Breast epithelium (tissue), 4 donors: ENCODE measurements at places on chromosomes 1 and 21. TPM values are rescaled to one million over a fixed set of nuclear protein-coding genes. Genes with fewer than 3 reads are reported as not detected.

DNA sequence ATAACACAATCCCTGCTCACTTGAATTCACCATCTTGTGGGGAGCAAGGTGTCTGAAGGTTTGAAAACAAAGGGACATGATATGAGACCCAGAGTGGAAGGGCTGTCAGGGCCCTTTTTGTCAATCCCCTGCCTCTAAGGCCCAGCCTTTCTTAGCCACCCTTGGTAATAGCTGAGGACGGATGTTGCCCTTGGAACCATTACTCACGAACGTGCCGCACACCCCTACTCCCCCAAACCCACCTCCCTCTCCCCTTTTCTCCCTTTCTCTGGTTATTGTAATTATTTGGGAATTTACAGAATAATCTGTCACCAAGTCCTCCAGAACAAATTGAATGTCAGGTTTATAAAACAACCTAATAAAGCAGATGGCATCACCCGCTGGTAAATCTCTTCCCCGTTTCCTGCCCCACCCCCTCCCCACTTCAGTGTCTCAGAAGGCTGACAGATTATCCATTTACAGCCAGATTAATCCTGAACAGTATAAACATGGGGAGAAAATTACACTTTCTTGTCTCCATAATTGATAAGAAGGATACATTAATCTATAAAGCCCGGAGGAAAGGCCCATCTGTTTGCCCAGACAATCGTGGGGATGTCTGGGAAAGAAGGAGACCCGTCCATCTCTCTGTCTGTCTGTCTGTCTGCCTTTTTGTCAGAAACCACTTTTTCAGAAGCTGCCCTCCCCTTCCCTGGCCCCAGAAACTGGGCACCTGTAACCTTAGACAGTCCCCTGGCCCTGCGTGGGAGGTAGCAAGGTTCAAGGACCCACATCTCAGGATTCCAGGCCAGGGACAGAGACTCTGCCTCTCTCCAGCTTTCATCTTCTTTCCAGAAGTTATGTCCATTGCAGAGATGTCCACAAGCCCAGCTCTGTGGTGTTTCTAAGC is 60.6 kb upstream of the CD34 start:
- DNase-seq: no peak

- no peak for DNase-seq
Observed at GRCh38 chr1:202639500-202639899, 70.8 kb downstream of the SYT2 start.

The EXOSC10 gene
- 97.6 TPM for total RNA-seq

- DNase-seq: no peak
Observed at GRCh38 chr1:198776602-198777029, 137.8 kb downstream of the PTPRC start.

The KCNK2 gene
- 12.1 TPM for total RNA-seq

DNA sequence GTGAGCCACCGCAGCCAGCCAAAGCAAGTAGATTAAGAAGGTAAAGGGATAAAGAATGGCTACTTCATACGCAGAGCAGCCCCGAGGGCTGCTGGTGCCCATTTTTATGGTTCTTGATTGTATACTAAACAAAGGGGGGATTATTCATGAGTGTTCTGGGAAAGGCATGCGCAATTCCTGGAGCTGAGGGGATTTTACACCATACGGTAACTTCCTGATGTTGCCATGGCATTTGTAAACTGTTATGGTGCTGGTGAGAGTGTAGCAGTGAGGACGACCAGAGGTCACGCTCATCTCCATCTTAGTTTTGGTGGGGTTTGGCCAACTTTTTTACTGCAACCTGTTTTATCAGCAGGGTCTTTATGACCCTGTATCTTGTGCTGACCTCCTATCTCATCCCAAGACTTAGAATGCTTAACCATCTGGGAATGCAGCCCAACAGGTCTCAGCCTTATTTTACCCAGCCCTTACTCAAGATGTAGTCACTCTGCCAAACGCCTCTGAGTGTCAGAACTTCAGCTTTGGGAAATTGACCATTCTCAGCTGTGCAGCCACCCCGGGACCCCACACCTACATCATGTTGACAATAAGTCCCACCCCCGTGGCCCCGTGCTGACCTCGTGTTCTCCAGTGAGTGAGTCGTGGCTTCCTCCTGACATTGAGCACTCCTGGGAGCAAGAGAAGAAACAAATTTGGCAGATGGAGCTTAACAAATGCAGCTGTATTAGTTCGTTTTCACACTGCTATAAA is 149.4 kb upstream of the COL6A1 start:
- DNase-seq: peak; percentile 4

GRCh38 chr1:241012708-241013340 is 344.2 kb downstream of the RGS7 start:
- DNase-seq: no peak

The CRYAA gene
- not detected for total RNA-seq

The CTTNBP2NL gene
- 24.1 TPM for total RNA-seq

The OR14K1 gene
- total RNA-seq: 1.0 TPM

- DNase-seq: no peak
Observed at GRCh38 chr1:224450561-224451350, 16.2 kb upstream of the WDR26 start.

The IFT25 gene
- total RNA-seq: 23.3 TPM

DNA sequence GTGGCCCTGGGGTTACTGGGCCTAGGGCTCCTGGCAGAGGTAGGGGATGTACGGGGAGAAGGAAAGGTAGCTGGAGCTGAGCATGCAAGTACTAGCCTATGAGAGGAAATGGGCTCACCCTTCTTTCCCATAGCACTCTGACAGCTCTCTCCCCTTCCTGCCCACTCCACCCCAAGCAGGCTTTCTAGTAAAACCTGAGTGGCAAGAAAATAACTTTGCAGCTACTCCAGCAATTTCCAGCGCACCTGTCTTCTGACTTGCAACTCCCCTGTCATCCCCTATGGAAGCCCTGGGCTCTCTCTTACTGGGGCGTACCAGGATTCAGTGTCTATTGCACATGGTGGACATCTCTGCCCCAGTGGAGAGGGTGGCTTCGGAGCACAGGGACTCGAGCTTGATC is 6.7 kb upstream of the IVL start:
- DNase-seq: no peak

The S100A16 gene
- total RNA-seq: 52.0 TPM

The COL11A1 gene
- total RNA-seq: 0.48 TPM

The DMRTA2 gene
- not detected for total RNA-seq

GRCh38 chr1:246782120-246782900 is 58.1 kb downstream of the SCCPDH start:
- no peak for DNase-seq

The OR2L2 gene
- total RNA-seq: 0.66 TPM

DNA sequence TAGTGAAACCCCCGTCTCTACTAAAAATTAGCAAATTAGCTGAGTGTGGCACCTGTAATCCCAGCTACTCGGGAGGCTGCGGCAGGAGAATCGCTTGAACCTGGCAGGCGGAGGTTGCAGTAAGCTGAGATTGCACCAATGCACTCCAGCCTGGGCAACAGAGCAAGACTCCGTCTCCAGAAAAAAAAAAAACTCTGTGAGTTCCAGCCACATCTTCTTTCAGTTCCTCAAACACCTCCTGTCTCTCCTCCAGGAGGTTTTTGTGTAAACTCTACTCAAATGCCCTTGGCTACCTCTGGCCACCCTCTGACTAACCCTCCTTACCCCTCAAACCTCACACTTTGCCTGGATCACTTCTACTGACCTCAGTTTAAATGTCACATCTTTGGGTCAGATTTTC is 38.1 kb downstream of the RCSD1 start:
- no peak for DNase-seq

GRCh38 chr1:113191579-113192076 is 118.6 kb downstream of the LRIG2 start:
- no peak for DNase-seq

DNA sequence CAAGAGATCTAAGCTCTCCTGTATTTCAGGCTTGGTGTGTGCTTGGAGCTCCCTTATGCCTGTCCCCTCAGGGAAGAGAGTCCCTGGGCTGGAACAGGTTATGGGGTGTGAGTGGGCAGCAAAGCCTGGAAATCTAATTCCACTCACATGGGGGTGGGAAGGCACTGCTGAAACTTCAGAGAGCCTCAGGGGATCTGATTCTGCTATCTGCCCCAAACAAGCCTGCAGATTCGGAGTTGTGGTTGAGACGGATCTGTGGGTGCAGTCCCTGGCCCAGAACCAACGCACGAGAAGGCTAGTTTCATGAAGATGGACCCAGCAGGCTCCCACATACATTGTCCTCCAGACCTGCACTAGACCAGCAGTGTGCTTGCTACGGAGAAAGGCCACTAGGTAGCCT is 2.9 kb downstream of the BLACAT1 start:
- no peak for DNase-seq

GRCh38 chr1:59266927-59267293 is 30.0 kb upstream of the FGGY start:
- DNase-seq: no peak

The NEK2 gene
- not detected for total RNA-seq

The AQP10 gene
- total RNA-seq: not detected

DNA sequence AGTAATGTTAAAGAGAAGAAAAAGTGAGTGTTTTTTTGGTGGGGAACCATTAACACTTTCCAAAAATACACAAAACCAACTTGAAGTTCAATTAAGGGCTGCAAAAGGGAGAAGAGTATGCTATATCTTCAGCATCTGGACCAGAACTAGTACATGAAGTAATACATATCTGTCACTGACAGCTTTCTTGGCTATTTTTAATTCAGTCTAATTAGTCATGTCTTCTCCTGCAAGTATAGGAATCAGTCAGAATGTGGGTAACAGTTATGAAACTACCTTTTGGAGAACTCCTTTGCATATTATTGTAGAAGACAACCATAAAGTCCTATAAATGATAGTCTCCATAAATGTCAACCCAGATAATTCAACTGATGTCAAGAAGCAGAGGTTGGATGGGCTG is 901.2 kb downstream of the TTLL7 start:
- no peak for DNase-seq

The TLCD4 gene
- total RNA-seq: 5.9 TPM

DNA sequence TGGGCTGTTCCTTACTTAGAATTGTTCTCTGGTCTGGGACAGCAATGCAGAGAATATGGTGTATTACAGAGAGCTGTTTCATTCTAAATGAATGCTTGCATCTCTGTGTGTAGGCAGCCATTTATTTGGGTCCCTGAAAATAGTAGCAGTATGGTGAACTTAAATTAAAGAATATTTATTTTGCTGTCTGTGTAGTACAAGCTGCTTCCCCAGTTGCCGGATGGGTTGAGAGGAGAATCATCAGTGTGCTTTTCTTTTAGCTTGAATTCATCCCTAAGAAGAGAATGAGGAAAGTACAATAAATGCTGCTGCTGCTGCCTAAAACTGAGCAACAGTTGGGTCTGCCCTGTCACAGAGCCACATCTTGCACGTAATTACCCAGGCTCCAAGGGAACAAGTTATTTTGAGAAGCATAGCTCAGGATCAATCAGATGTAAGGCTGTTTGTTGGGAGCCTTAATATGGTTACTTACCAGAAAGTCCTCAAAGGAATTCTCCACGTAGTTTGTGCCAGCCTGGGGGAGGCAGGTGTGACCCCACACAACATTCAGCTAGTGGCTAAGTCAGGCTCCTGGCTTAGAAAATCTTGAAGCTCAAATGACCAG is 16.6 kb downstream of the ACTN2 start:
- DNase-seq: no peak

The SMCP gene
- total RNA-seq: not detected

- no peak for DNase-seq
Observed at GRCh38 chr1:23825762-23826522, 713 bp upstream of the HMGCL start.

DNA sequence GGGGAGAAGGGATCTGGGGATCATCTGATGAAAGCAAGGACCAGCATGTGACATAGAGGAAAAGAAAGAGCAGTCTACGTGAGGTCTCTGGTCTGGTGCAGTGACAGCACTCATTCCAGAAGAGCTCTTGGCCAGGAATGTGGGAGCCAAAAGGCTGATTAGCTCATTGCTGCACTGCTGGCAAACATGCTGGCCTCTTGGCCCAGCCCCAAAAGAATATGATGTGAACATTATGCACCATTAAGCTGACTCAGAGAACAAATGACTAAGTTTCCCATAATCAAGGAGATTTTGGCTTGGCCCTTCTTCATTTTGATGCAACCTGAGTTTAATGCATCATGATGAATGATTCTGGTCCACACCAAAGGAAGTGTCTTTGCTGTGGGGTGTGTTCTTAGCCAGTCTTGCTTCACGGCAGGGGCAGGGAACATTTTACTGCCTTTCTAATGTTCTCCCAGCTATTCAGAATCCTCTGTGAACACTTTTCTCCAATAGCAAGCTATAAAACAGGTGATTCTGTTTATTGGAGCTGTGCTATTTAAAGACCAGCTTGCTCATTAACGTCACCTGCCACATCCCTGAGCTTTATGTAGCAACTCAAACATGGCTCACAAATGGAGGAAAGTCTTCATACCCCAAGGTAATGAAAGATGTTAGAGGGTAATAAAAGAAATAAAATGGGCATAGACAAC is 55.1 kb downstream of the PCBP3 start:
- DNase-seq: no peak

- peak; percentile 33 for DNase-seq
Observed at GRCh38 chr1:2534687-2535441, 4.8 kb upstream of the HES5 start.

GRCh38 chr1:169325117-169325516 is 42.5 kb downstream of the NME7 start:
- DNase-seq: no peak

DNA sequence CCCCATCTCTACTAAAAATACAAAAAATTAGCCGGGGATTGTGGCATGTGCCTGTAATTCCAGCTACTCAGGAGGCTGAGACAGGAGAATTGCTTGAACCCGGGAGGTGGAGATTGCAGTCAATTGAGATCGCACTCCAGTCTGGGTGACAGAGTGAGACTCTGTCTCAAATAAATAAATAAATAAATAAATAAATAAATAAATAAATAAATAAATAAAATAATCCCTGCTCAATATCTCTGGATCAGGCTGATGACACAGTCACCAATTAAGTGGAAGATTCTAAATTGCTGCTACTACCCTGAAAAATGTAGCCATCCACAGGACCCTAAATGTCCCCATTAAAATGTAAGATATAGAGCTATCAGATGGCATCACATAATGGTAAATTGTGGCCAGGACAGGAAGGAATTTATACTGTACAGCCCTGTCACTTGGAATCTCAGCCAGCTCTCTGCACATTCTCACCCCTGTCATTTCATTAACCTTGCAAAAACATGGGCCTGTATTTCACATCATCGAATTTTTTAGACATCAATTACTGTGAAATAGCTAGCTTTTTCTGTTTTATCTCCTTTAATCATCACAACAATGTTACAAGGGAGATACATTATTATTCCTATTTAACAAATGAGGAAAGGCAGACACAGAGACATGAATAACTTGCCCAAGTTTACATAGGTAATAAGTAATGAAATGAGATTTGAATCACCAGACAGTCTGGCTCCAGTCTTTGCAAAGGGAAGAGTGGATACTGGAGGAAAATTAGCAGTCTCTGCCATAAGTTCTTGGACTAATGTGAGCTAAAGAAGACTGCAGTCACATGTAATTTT is 56.7 kb upstream of the NTPCR start:
- no peak for DNase-seq

The CRYBG2 gene
- total RNA-seq: not detected
